ENCODE measurements at places on chromosomes 5 and 9. TPM values are rescaled to one million over a fixed set of nuclear protein-coding genes. Genes with fewer than 3 reads are reported as not detected.

The LCN1 gene
- not detected for total RNA-seq

The IFNA2 gene
- not detected for total RNA-seq

The PIGO gene
- 9.7 TPM for total RNA-seq

The SPATA31C1 gene
- not detected for total RNA-seq

The NMUR2 gene
- not detected for total RNA-seq
